Prostate gland (tissue), 2 donors: ENCODE measurements at places on chromosomes 12 and 14. TPM values are rescaled to one million over a fixed set of nuclear protein-coding genes. Genes with fewer than 3 reads are reported as not detected.

- H3K4me1 ChIP-seq, result no peaks in the 10 kb centered on the region
- no peaks in the 10 kb centered on the region for H3K36me3 ChIP-seq
- no peak overlapping the region for H3K27ac ChIP-seq
These were observed 269.4 kb downstream of the ITPR2 start for GRCh38 chr12:26563552-26563951.

GRCh38 chr14:68792979-68793733 is at the start of gene ZFP36L1:
TSS of gene ZFP36L1 (minus strand) at chr14:68793067. CDS start at chr14:68792938, 129 bp downstream.
- no peaks in the 10 kb centered on the region for H3K27me3 ChIP-seq
- H3K4me3 ChIP-seq, result peak within 1 kb of the TSS; percentile 86
- peak within 1 kb of the TSS; percentile 99 for H3K27ac ChIP-seq

DNA sequence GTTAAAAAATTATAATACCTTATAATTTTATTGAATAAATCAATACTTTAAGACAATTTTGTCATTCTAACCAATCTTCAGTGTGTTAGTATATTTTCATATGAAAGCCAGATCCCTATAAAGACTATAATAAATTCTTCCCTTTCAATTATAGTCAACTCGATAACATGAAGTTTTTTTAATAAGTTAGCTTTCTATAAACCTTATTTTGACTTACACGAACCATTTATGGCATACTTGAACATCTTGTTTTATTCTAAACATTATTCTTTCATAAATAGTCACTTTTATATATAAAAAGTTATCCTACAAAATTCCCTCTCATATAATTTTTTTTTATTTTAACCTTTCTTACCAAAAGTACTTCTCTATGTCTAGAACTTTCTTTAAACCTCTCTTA is 1002.3 kb downstream of the TMEM121 start:
- no peaks in the 10 kb centered on the region for H3K36me3 ChIP-seq
- H3K4me1 ChIP-seq, result no peaks in the 10 kb centered on the region
- H3K4me3 ChIP-seq, result no peak overlapping the region
- H3K27ac ChIP-seq, result no peak overlapping the region

DNA sequence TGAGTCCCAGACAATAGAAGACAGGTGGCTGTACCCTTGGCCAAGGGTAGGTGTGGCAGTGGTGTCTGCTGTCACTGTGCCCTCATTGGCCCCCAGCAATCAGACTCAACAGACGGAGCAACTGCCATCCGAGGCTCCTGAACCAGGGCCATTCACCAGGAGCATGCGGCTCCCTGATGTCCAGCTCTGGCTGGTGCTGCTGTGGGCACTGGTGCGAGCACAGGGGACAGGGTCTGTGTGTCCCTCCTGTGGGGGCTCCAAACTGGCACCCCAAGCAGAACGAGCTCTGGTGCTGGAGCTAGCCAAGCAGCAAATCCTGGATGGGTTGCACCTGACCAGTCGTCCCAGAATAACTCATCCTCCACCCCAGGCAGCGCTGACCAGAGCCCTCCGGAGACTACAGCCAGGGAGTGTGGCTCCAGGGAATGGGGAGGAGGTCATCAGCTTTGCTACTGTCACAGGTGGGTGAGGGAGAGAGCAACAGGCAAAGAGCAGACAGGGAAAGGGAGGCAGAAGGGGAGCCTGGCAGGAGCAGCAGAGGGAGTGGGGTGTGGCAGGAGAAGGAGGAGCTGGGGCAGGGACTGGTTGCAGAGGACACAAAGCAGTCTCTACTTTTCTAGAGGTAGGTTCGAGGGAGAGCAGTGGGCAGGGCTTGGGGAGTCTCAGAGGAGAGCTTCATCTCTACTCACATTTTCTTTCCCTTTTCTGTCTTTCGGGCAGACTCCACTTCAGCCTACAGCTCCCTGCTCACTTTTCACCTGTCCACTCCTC is 452 bp downstream of the INHBE start:
- H3K36me3 ChIP-seq, result no peaks in the 10 kb centered on the region
- H3K4me3 ChIP-seq, result no peak overlapping the region
- no peak for DNase-seq
- no peaks in the 10 kb centered on the region for H3K27me3 ChIP-seq
- peaks cover 5% of the 10 kb centered on the region for H3K4me1 ChIP-seq
- no peak overlapping the region for H3K27ac ChIP-seq

GRCh38 chr12:127531542-127531941 is 735.4 kb upstream of the TMEM132C start:
- no peaks in the 10 kb centered on the region for H3K4me1 ChIP-seq
- no peak overlapping the region for H3K4me3 ChIP-seq
- H3K36me3 ChIP-seq, result no peaks in the 10 kb centered on the region
- H3K27me3 ChIP-seq, result no peaks in the 10 kb centered on the region
- no peak overlapping the region for H3K27ac ChIP-seq

DNA sequence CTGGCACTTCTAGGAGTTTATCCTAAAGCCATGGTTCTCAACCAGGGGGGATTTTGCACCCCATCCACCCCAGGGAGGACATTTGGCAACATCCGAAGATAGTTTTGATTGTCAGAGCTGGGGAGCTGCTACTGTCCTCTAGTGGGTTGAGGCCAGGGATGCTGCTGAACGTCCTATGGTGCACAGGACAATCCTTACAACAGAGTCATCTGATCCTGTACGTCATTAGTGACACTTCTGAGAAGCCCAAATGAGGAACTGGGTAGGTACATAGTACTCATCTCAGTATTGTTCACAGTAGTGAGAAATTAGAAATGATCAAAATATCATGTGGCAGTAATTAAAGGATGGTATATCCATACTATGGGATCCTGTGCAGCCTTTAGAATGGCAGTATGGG is 185.1 kb downstream of the CHST11 start:
- H3K27me3 ChIP-seq, result no peaks in the 10 kb centered on the region
- no peak overlapping the region for H3K4me3 ChIP-seq
- no peaks in the 10 kb centered on the region for H3K36me3 ChIP-seq
- no peak overlapping the region for H3K27ac ChIP-seq

GRCh38 chr12:236445-236844 is 22.5 kb upstream of the SLC6A12 start:
- no peak overlapping the region for H3K4me3 ChIP-seq
- no peaks in the 10 kb centered on the region for H3K36me3 ChIP-seq
- no peak overlapping the region for H3K27ac ChIP-seq
- no peaks in the 10 kb centered on the region for H3K4me1 ChIP-seq
- DNase-seq, result no peak

DNA sequence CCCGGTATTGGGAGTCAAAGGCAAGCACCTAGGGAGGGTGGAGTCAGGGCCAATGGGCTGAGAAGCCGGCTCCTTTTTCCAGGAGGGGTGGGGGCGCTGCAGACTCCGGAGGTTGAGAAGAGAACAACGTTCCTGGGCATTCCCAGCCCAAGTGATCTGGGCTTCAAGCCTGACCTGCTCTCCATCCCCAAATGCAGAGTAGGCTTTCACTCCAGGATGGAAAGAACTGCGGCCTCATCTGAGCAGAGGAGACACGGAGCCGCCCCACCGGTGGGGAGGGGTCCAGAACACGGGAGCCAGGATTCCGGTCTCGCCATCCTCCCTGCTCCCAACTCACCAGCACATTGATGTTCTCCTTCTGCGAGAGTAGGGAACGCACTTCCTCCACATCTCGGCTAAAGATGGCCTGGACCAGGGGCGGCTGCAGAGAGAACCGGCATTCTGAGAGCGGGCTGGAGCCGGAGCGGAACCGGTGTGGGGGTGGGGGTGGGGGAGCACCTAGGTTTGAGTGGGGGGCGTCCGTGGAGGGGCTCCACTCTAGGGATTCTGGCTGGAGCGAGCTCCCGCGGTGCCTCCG is 605 bp downstream of the ANKRD52 start:
- H3K4me1 ChIP-seq, result peaks cover 6% of the 10 kb centered on the region
- H3K27me3 ChIP-seq, result no peaks in the 10 kb centered on the region
- peak overlapping the region; percentile 89 for H3K27ac ChIP-seq
- no peak for DNase-seq

- H3K27me3 ChIP-seq, result no peaks in the 10 kb centered on the region
- peak; percentile 30 for DNase-seq
- no peaks in the 10 kb centered on the region for H3K4me1 ChIP-seq
These were observed 6.2 kb upstream of the OAS1 start for GRCh38 chr12:112900298-112901145.

- no peak overlapping the region for H3K27ac ChIP-seq
- H3K4me1 ChIP-seq, result no peaks in the 10 kb centered on the region
- no peaks in the 10 kb centered on the region for H3K27me3 ChIP-seq
These were observed 80.9 kb upstream of the TSPAN11 start for GRCh38 chr12:30845676-30846075.

GRCh38 chr12:92989715-92990484 is 60.8 kb upstream of the EEA1 start:
- H3K36me3 ChIP-seq, result no peaks in the 10 kb centered on the region
- no peak overlapping the region for H3K27ac ChIP-seq
- no peaks in the 10 kb centered on the region for H3K27me3 ChIP-seq
- no peak overlapping the region for H3K4me3 ChIP-seq
- no peak for DNase-seq
- H3K4me1 ChIP-seq, result no peaks in the 10 kb centered on the region

- H3K36me3 ChIP-seq, result no peaks in the 10 kb centered on the region
- H3K4me3 ChIP-seq, result no peak overlapping the region
- H3K27me3 ChIP-seq, result no peaks in the 10 kb centered on the region
- no peak for DNase-seq
These were observed 299.4 kb downstream of the SLC16A7 start for GRCh38 chr12:59895166-59895775.

DNA sequence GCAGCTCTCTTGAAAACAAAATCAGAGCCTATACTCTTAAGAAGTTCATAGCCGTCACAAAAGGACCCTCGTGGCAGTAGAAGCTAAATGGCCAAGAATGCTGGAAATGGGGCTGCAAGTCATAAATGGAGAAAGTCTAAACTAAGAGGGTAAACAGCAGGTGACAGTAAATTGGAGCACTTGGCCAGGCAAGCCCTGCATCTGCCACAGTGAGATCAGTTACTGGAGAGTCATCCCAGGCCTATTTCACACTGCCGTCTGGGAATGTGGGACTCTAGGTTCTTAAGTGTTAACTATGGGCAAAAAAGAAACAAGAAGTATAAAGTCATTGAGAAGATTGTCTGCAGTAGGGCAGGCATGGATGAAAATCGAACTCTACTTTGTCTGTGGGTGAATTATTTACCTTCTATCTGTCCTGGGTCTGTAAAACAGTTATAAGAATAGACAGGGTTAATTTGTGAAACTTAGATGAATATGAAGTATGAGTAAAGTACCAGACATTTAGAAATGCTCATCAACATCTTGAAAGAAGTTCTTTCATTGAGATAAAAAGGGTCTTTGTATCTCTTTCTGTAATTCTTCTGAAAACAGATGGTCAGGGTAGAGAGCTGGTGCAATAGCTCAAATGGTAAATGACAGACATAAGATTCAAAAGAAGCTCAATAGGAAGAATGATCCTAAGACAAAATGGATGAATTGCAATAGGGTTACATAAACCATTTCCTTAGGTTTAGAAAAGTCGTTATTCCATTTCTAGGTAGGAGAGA is 792.5 kb downstream of the DIO2 start:
- H3K27ac ChIP-seq, result no peak overlapping the region
- no peaks in the 10 kb centered on the region for H3K27me3 ChIP-seq
- no peak overlapping the region for H3K4me3 ChIP-seq
- no peak for DNase-seq
- no peaks in the 10 kb centered on the region for H3K4me1 ChIP-seq
- no peaks in the 10 kb centered on the region for H3K36me3 ChIP-seq

- no peaks in the 10 kb centered on the region for H3K36me3 ChIP-seq
- H3K4me3 ChIP-seq, result no peak overlapping the region
- peaks cover 8% of the 10 kb centered on the region for H3K4me1 ChIP-seq
- H3K27ac ChIP-seq, result peak overlapping the region; percentile 94
- H3K27me3 ChIP-seq, result no peaks in the 10 kb centered on the region
These were observed 514.6 kb downstream of the MED13L start for GRCh38 chr12:115762936-115763335.

DNA sequence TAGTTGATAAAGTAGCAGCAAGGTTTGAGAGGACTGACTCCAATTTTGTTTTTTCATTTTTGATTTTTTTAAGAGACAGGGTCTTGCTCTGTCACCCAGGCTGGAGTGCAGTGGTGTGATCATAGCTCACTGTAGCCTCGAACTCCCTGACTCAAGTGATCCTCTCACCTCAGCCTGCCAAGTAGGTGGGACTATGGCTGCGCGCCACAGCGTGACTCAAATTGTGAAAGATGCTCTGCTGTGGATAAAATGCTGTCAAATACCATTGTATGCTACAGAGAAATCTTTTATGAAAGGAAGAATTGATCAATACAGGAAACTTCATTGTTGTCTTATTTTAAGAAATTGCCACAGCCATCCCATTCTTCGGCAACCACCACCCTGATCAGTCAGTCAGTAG is 48.3 kb downstream of the SCN8A start:
- DNase-seq, result no peak
- no peaks in the 10 kb centered on the region for H3K36me3 ChIP-seq
- H3K27me3 ChIP-seq, result no peaks in the 10 kb centered on the region
- H3K27ac ChIP-seq, result no peak overlapping the region
- no peaks in the 10 kb centered on the region for H3K4me1 ChIP-seq

DNA sequence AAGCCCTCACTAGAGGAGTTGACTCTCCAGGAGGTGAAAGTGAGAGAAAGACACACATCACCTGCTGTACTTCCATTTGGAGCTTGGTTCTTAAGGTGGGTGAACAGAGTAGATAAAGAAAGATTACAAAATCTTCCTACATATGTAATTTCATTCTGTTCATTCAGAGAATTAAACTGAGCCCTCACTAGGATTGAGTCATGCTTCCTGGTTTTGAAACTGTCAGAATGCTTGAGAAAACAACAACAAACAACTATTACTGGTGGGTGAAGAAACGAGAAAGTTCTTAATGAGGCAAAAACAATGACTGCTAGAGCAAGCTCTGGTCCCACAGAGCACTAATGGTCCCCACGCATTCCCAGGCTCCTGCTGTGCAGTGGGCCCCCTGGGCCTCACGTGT is 841.7 kb downstream of the VRK1 start:
- H3K36me3 ChIP-seq, result no peaks in the 10 kb centered on the region
- H3K4me3 ChIP-seq, result no peak overlapping the region
- no peak overlapping the region for H3K27ac ChIP-seq

DNA sequence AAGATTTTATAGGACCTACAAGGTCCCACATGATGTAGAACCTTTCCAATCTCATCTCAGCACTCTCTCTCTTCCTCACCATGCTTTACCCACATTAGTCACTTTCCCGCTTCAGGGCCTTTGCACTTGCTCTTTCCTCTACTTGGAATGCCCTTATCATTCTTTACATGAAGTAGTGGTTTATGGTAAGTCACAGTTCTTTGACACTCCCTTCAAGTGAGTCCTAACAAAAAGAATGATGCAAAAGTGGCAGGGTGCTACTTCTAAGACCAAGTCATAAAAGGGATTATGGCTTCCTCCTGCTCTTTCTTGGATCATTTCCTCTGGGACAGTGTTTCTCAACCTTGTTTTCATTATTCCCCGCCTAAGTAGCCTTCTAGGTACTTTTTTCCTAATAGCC is 13.1 kb downstream of the TMBIM4 start:
- DNase-seq, result no peak
- H3K4me1 ChIP-seq, result peaks cover 6% of the 10 kb centered on the region
- H3K36me3 ChIP-seq, result no peaks in the 10 kb centered on the region
- no peaks in the 10 kb centered on the region for H3K27me3 ChIP-seq
- H3K27ac ChIP-seq, result no peak overlapping the region

Gene TAS2R8
- total RNA-seq, result not detected

Gene SLC35F4
- total RNA-seq, result 2.4 TPM

Gene KRT73
- total RNA-seq, result not detected

Gene SMIM41
- 30.2 TPM for total RNA-seq

Gene CRIP2
- total RNA-seq, result 86.7 TPM

Gene B4GALNT1
- total RNA-seq, result 2.2 TPM

Gene COQ5
- 18.1 TPM for total RNA-seq

Gene TAS2R20
- 3.6 TPM for total RNA-seq

Gene SERPINA5
- 2.6 TPM for total RNA-seq

Gene HOXC12
- not detected for total RNA-seq

Gene GLIPR1L2
- total RNA-seq, result 1.8 TPM

Gene KRT3
- total RNA-seq, result not detected

Gene MMP19
- 2.6 TPM for total RNA-seq
